NCI-H345 (cell line): ENCODE measurements at places on chromosomes 5 and 9.
A peak's percentile ranks its signal among the peaks of the same experiment; 100 is the strongest.

GRCh38 chr5:16550316-16550952 is 66.4 kb downstream of the RETREG1 start:
- peak; percentile 14 for DNase-seq

DNA sequence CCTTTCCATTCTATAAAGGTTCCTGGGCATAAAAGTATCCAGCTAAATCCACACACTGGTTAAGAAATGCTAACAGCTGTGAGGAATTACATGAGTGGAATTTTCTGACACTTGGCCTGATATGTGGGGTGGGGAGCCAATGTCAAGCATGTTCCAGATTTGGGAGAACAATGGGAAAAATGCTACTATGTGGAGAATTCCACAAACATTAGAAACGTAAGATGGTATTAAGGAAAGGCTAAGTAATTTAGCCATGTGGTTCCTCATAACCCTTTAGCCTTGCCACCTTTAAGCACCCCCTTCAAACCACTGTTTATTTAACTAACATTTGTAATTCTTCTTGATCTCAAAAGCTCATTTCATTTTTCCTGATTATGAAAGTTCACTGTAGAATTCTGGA is 149.2 kb downstream of the GNA14 start:
- no peak for DNase-seq

GRCh38 chr5:65263321-65263720 is 218.4 kb downstream of the ADAMTS6 start:
- DNase-seq = no peak

GRCh38 chr5:116444373-116445295 is 130.0 kb downstream of the SEMA6A start:
- DNase-seq = peak; percentile 59

- DNase-seq = no peak
Measured at GRCh38 chr5:12883395-12883794, 979.1 kb upstream of the CTNND2 start.

DNA sequence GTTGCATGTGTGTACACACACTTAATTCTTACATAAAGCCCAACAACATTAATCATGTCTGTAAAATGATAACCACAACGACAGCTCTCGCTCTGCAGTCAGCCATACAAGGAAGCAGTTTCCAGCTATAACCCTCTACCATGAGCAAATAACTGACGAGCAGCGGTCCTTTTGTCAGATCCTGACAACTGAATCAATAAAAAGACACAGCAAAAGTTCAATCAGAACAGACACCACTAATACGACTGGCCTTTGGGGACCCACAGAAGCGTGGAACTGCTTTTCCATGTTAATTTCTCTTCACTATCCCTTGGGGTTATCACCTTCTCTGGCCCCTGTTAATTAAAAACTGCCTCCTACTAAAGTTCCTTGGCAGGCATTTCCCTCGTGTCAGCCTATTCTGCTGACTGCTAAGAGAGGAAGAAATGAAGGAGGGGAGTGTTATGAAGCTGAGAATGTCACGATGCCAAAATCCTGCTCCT is 722.8 kb upstream of the GRAMD2B start:
- peak; percentile 59 for DNase-seq

DNA sequence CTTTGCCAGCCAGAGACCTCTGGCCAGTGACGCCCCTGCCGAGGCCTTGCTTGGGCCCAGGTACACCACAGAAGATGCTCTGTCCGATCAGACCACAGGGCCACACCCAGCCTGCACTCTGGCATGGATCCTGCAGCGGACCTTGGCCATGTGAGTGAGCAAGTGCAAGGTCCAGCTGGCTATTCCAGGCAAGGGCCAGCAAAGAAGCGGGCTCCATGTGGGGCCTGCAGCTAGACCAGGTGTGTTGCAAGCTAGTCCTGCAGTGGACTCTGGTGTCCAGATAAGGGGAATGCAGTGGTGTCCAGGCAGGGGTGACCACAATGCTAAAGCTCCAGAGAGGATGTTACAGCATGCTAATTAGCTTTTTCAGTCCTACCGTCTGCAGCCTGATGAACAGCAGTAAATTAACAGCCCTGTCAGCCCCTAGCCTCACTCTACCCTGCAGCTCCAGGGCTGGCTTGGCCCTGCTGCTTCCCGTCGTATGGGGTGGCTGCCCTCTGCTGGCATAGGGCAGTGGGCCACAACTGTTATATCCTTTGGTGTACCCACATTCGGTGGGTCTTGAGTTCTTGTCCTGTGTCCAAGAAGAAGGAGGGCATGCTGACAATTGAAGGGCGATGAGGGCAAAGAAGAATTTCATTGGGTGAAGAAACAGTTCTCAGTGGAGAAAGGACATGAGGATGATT is 284.5 kb upstream of the POU5F2 start:
- no peak for DNase-seq

DNA sequence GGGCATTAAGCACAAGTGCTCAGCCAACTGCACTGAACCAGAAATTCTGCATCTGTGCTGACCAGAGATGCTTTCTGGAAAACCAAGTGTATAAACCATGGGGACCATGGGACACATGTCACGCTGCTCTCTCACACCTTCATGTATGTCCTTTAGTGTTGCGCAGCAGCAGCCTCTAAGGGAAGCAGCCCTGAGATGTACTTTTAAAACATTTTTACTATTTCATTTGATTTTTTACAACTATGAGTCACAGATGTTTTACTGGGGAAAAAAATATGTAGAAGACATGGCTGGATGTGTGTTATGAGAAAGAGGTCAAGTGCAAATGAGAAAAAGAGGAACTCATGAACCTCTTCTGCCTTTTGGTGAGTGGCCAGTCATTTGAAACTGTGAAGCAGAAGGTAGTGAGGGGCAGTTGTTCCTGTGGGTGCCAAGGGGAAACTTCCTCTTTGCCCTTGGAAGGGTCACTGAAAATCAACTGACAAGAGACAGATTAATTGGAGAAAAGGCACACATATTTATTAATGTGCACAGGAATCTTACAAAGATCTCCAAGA is 31.4 kb upstream of the SYK start:
- DNase-seq = no peak

DNA sequence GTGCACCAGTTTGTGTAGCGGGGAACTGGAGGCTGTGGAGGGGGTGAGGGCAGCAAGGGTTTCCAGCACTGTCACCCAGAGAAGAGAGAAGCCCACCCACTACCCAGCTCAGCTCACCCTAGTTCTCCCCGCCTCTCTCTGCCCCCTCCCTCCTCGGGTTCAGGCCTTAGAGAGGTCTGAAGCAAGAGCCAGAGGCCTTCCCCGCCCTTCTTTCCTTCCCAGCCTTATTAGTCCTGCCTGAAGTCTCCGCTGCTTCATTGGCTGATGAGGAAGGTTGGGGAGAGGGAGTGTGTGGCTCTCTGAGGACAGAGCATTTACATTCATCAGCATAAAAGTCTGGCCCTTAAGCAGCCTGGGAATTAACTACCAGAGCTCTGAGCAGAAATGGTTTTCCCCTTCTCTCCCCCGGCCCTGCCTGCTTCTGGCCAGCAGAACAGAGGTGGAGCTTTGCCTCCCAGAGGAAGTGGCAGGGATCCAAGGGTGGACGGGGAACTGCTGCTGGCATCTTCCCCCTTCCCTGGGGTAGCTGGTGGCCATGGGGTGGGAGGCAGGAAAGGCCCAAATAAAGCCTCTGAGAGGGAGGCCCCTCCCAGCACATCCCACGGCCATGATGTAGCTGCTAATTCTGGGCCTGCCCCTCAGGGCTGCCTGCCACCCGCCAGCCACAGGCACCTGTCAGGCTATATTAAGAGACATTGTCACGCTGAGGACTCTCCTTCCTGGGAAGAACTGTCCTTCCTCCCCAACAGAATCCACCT is 4.1 kb downstream of the DNAJB5 start:
- DNase-seq = no peak

GRCh38 chr5:69285448-69286116 is 47.0 kb downstream of the CCDC125 start:
- no peak for DNase-seq

- no peak for DNase-seq
Measured at GRCh38 chr9:131808291-131808690, 68.4 kb upstream of the RAPGEF1 start.

DNA sequence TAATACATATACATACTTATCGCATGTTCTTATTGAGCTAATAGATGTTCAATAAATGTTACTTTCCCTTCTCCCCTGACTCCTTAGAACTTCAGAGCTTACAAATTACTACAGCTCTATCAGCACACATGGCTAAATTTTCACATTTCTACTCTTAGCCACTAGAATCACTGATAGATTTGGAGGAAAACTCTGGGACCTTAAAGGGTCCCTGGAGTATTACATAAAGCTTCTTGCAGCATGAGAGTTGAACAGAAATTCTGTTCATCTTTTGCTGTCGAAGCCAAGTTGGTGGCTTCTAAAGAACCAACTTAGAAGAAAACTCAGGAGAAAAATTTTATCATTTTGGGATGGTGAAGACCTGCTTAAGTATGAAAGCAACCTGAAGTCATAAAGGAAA is 15.5 kb downstream of the B4GALT1 start:
- no peak for DNase-seq

GRCh38 chr5:94191604-94192003 is 426.8 kb downstream of the KIAA0825 start:
- peak; percentile 0 for DNase-seq

- no peak for DNase-seq
Measured at GRCh38 chr5:141369994-141370848, at the start of gene PCDHGB3. Gene PCDHGB3, plus strand, starts transcription at chr5:141370242. Its CDS starts 153 bp downstream, at chr5:141370395.

DNA sequence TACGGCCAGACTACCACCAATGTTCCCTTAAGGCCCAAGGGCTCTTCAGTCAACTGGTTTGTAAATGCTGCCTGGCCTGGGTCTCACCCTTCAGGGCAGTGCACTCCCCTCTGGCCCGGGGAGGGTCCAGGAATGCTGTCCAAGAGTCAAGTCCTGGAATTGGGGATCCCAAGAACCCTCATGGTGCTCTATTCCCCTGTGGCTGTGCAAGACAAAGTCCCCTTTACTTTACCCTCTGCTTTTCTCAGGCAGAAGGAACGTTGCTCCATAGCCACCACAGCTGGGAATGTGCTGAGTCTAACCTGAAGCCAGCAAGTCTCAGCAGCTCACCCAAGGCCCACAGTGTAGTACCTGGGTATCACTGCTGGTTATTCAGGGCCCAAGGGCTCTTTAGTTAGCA is 51.3 kb upstream of the CRHBP start:
- DNase-seq = no peak

- DNase-seq = no peak
Measured at GRCh38 chr5:106269252-106269843, 1401.4 kb downstream of the EFNA5 start.

- no peak for DNase-seq
Measured at GRCh38 chr5:174074369-174074768, 28.9 kb downstream of the NSG2 start.

DNA sequence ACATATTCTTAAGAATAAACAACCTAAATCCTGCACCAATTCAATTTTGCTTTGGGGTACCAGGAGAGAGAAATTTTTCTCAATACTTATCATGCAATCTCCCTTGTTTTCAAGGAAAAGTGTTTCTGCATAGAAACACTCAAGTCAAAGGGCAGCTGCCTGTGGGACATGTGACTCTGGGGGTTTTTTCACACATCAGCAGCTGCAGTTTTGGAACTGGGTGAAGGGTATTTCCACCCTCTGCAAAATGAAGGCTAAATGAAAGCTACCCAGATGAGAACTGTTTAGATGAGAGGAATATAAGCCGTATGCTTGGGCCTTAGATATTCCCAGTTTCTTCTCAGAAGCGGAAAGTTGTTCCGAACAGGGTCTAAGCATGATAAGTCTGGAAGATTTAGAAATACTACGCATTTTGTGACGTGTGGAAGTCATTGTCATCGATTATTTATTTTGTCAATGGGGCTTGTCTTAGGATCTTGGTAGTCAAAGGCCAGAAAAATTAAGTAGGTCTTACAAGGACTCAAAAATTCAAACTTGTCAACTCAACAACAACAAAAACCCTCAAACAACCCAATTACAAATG is 64.3 kb upstream of the BOD1 start:
- DNase-seq = no peak

- no peak for DNase-seq
Measured at GRCh38 chr5:67842806-67843205, 372.8 kb upstream of the PIK3R1 start.

DNA sequence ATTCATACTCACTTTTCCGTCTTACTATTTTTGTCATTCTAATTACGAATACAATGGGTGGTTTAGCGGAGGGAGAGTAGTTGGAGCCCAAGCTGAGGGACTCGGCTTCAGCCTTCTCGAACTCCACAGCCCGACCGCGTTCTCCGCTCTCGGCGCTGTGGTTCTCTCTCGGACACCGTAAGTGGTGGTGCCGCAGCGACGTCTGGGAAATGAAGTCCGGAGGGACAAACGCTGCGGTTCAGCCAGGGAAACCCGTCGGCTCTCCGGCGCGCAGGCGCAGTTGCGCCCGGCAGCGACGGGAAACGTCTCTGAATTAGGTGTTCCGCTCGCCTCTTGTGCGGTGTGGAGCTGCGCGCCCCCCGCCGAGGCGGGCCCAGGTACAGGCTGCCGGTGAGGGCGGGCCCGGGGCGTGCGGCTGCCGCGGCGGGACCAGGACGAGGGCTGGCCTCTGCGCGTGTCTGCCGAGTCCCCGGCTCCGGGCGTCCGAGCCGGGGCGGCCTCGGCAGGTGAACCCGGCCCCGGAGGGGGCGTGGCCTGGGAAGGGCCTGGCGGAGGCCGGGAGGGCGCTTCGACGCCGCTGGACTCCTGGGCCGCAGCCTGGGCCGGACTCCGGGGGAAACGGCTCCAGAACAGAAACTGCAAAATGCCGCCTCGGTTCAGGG is at the start of gene ZNF879:
Gene ZNF879, plus strand, starts transcription at position 277 of the 662 bp plus-strand sequence. CDS start 1,201 bp downstream, outside the sequence.
- peak; percentile 93 for DNase-seq

GRCh38 chr5:153629027-153629895 is 138.8 kb downstream of the GRIA1 start:
- no peak for DNase-seq

DNA sequence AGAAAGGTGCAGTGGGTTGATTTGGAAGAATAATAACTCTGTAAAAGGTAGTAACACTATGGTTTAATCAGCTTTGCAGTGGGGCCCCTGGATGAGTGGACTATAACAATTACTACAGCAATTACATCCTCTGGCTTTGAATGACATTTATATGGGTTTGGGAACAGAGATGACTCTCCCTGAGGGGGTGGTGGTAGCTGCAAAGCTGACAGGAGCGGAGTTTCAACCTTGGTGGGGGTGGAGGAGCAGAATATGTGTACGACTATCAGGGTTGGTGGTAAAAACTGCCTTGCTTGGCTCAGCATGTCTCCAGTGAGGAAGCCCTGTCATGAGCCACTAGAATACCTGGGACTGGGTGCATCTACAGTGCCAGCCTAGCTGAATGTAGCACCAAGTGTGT is 28.3 kb upstream of the NR3C1 start:
- DNase-seq = no peak

DNA sequence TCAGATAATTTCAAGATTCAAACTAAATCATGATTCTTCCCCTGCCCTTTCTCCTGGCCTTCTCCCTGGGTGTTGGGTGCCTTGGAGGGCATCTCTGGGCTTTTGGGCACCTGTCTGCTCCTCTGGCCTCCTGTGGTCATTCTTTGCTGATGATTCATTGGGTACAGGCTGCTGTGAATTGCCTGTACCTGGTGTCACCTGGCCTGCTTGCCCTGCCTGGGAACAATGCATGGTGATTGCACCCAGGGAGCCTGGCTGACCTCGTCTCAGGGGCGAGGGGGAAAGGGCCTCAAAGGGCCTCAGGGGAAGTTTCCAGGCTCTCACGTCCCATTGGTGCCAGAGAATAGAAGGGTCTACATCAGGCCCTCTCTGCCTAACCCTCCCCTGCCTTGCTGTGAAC is 20.1 kb upstream of the CKMT2 start:
- no peak for DNase-seq

- no peak for DNase-seq
Measured at GRCh38 chr5:135127439-135128240, 93.6 kb upstream of the PITX1 start.
